ENCODE measurements at places on chromosomes 13 and 19.

DNA sequence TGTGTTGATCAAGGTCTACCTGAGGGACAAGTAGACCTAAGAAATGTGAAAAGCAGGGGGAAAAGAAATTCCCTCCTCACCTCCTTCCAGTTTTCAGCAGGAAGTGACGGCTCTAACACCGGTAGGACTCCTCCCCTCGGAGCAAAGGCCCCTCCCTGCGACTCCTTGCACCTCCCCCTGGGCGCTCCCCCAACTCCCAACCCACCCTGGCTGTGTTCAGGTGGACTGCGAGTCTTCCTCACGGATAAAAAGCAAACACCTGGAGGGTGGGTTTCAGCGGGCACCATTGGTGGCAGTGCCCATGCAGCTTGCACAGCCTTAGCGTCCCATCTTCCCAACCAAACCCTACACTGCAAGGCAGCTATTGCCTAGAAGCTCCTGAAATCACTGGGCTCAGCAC is 124.5 kb downstream of the COL4A1 start:
- DNase-seq = no peak

DNA sequence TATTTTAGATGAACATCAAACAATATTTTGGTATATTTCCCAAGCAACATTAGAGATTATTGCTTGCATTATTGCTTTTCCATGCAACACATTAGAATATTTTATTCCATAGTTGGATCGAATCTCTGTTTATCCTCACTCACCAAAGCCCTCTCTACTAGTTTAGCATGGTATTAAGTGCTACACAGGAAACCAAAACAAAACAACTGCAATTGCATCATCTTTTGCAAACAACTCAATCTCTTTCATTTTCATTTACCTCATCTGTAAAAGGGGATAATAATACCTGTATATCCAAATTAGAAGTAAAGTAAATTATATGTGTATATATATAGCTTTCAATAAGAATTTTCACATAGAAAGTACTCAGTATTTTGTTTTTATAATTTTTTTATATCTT is 147.8 kb upstream of the PCDH9 start:
- no peak for DNase-seq

- DNase-seq = peak; percentile 80
Measured at GRCh38 chr19:2424686-2425621, 2.4 kb downstream of the TIMM13 start.

DNA sequence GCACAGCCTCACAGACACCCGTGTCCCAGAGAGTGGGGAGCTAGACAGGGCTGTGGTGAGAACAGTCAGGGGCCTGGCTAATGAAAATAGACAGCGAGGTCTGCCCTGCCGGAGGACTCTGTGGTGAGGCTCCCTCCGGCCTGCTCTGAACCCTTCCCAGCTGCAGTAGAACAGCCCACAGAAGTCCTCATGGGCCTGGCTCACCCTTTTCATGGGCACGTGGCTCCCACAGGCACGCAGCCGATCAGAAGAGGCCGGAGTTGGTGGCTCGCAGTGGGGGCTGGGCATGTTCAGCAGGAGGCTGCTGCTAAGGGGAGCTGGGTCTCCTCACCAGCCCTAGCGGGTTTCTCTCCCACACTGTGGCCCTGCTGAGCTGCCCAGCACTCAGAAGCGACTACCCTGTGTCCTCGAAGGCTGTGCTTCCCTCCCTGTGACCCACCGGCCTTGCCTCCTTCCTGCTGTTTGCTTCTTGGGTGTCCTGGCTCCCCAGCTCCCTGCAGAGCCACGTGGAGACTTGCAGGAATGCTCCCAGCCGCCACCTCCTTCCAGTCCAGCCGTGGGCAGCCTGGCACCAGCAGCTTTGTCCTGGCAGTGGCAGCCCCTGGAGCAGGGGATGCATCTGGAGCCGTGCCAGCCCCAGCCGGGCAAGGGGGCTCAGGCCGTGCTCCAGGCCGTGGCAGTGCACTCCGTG is 138.7 kb downstream of the KDM4B start:
- DNase-seq = no peak

- no peak for DNase-seq
Measured at GRCh38 chr13:29271606-29272005, 323.9 kb downstream of the SLC7A1 start.

GRCh38 chr19:4523306-4524110 is 5.2 kb upstream of the PLIN4 start:
- DNase-seq = peak; percentile 29

DNA sequence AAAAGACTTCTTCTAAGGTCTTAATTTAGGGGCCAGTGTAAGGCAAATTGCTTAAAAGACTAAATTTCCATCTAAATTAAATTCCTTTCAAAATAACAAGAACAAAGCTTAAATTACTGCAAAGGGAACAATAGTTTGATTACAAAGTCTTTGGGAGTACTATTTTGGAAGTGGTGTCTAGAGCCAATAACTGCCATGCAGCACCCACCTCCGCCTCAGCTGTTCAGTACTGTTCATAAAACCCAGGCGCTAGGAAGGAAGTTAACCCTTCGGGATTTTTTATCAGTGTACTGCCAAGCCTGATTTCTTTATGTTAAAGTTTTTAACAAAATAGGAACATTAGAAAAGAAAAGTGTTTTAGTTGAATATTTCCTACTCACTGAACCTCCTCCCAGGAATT is 210.1 kb downstream of the LIG4 start:
- DNase-seq = no peak

- DNase-seq = no peak
Measured at GRCh38 chr13:90883592-90883991, 463.9 kb upstream of the MIR17HG start.

- no peak for DNase-seq
Measured at GRCh38 chr13:61463024-61463423, 47.4 kb upstream of the PCDH20 start.

GRCh38 chr13:50129706-50130122 is 114.5 kb downstream of the KCNRG start:
- peak; percentile 69 for DNase-seq

DNA sequence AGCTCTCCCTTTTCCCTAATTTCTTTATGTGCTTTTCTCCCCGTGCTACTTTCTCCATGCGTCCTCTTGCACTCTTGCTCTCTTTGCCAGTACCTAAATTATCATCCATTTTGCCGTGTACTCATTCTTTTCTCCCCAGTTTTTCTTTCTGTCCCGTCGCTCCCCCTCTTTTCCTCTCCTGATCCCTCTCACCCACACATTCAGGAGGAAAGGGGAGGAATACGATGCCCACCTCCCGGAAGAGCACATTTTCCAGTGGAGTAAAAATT is 821 bp downstream of the ZNF616 start:
- DNase-seq = no peak

DNA sequence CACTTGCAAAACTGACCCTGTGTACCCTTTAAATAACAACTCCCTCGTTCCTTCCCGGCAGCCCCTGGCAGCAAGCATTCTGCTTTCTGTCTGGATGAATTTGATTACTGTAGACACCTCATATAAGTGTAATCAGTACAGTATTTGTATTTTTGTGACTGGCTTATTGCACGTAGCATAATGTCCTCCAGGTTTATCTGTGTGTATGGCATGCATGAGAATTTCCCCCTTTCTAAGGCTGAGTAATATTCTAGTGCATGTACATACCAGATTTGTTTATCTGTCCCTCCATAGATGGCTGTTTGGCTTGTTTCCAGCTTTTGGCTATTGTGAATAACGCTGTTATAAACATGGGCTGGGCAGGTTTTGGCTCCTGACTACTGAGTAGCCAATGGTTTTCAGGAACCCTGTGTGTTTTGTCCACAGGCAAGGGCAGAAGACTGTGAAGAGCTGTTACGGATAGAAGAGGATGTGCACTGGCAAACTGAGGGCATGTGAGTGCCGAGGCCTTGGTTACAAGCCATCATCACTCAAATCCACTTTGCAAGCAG is 98.0 kb downstream of the ESD start:
- DNase-seq = no peak

- no peak for DNase-seq
Measured at GRCh38 chr19:48203222-48203793, 32.8 kb downstream of the ZSWIM9 start.

- DNase-seq = no peak
Measured at GRCh38 chr13:112452380-112453206, 76.4 kb downstream of the SPACA7 start.

- DNase-seq = no peak
Measured at GRCh38 chr19:1053176-1054101, 13.5 kb upstream of the ARHGAP45 start.

Measured in femur (tissue), 1 donor.